ENCODE measurements at places on chromosomes 12 and 14.

GRCh38 chr12:18171571-18171970 is 81.6 kb upstream of the RERGL start:
- no peak for DNase-seq

- no peak for DNase-seq
Measured at GRCh38 chr12:46787496-46788055, 38.2 kb downstream of the SLC38A4 start.

- DNase-seq = no peak
Measured at GRCh38 chr12:31362759-31363415, 36.9 kb upstream of the SINHCAF start.

DNA sequence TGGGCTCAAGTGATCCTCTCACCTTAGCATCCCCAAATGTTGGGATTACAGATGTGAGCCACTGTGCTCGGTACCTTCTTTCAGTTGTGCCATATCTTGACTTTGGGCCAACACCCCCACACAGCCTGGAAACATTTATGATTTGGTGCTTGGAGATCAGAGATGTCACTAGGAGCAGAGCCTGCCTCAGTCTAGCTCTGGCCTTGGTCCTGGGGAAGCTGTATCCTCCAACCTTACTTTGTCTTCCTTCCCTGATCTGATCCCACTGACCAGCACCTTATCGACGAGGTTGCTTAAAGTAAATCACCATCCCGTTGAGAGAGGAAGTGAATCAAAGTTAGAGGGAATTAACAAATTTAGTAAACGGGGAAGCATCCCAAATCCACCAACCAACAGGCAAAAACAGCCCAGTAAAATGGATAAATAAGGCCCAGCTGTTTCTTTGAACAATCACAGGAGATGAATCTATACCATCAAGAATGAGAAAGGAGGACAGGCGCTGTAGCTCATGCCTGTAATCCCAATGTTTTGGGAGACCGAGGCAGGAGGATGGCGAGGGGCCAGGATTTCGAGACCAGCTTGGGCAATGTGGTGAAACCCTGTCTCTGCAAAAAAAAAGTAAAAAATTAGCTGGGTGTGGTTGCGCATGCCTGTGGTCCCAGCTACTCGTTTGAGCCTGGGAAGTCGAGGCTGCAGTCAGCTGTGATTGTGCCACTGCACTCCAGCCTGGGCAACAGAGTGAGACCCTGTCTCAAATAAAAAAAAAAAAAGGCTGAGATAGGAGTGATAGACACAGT is 3.4 kb downstream of the PLBD2 start:
- DNase-seq = no peak

- no peak for DNase-seq
Measured at GRCh38 chr12:98453070-98453469, 62.3 kb upstream of the TMPO start.

- DNase-seq = no peak
Measured at GRCh38 chr14:91274796-91275195, 30.3 kb upstream of the GPR68 start.

- no peak for DNase-seq
Measured at GRCh38 chr12:49161092-49161795, 27.6 kb downstream of the TUBA1A start.

DNA sequence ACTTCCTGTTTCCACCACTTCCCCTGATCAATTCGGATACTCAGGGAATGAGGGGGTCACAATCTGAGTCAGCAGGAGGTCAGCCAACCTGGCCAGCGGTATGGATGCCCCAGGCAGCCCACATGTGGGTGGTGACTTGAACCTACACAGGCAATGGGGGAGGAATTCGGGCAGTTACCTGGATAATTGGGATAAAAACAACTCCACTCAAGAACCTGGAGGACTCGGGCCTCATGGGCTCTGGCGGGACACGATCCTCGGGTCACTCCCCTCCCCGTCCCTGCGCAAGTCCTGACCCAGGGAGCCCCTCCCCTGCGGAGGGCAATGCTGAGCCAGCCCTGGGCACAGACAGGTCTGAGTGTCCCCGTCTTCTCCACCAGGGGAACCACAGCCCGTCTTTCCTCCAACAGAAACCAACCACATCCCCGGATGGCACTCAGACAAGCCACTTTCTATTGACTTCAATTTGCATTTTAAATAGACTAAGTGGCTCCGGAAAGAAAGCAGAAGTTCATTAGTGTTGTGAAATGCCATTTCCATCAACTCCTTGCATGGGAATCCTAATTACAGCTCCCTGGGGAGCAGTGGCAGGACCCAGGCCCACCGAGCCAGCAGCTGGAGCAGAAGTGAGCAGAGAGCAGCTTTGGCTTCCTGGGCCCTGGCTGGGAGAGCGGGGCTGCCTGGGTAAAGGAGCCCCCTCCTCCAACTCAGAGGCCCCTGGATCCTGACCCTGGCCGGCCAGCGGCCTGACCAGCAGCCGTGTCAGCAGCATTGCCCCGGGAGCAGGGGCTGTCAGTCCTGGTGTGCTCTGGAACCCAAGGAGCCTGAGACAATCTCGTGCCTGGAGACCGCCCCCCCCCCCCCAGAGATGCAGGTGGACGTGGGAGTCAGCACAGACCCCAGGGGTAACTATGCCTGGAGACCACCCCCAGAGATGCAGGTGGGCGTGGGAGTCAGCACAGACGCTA is 374.1 kb downstream of the ADGRD1 start:
- DNase-seq = no peak

GRCh38 chr14:104221636-104222369 is 83.4 kb downstream of the KIF26A start:
- no peak for DNase-seq

- no peak for DNase-seq
Measured at GRCh38 chr12:121778567-121779421, 14.7 kb downstream of the RHOF start.

DNA sequence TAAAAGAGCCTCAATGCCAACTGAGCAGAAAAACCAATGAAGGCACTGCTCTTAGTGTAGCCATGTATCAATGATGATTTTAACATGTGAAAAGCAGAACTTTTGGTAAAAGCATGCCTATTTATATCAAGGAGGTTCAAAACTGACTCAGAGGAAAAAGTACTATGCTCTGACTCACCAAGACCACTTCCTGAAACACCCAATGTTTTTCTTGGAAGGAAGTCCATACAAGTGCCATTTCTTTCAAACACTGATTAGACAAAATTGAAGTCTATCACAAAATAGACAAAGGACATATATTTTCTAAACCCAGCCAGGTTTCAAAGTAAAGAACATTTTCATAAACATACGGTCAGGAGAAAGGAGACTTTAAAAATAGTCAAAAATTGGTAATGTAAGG is 88.6 kb downstream of the EPS8 start:
- DNase-seq = peak; percentile 83
